ENCODE measurements at places on chromosomes 2 and 18.

- no peak for DNase-seq
Observed at GRCh38 chr2:28338046-28338817, 54.4 kb upstream of the FOSL2 start.

DNA sequence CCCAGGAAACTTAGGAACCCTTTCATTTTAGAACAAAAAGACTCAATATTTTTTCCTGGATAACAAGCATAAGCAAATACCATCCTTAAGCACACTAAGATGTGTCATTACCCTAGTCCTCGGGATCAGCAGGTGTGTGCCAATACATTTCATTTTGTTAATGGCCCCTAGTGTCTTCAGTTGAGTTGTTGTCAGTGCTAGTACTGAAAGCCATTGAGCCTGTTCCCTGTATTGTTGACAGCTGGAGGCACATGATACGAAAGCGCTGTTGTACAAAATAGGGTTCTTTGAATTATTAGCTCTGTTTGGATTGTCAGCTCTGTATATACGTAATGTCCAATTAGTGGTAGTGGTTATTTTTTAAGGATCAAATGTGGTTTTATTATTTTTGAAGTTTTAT, 29.5 kb downstream of the VAPA start:
- no peak for DNase-seq

DNA sequence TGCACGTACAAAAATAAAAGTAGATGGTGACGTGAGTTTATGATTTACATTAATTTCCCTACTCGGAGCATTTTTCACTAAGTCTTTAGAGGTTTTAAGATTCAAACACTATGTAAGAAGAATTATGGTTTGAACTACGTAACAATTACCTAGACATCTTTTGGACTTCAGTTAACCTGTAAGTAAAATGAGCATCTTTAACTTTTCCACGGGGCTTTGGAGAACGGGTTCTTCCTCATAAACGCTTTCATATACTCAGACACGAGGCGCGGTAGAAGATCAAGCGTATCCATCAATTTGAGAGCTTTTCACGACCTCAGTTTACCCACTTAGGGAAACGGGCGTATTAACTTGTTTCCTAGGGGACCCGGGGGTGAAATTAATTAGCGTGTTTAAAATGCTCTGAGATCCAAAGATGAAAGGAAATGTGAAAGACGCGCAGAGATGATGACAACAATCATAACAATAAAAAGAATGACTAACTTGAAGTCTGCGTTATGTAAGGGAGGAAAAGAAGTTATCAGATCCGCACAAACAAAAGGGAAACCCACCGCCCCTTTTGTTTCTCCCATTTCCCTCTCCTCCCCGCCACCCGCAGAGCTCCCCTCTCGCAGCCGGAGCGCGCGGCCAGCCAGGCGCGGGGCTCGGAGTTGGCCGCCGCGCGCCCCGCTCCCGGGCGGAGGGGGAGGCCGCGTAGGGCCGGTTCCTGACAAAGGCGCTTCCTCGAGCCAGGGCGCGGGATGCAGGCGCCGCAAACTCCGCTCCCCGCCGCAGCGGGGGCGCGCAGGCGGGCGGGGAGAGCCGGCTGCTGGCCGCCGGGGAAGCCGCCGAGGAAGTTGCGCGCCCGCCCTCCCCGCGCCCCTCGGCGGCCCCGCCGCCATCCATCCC, 807 bp downstream of the PELI1 start:
- peak; percentile 62 for DNase-seq

DNA sequence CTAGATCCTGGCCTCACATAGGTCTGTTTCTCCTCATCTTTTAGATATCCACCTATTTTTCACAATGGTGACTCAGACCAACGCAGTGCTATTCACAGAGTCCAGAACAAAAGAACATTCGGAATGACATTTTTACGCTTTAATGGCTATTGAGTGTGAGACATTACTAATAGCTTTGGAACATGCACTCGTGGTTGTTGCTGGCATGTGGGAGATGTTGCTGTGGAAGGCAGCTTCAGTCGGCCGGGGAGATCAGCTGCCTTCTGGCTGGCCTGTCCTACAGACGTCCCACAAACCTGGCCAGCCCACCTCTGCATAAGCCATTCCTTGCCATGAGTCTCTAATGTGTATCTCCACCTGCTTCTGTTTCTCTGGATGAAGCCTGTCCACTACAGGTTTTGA, 3.4 kb downstream of the MBP start:
- no peak for DNase-seq

DNA sequence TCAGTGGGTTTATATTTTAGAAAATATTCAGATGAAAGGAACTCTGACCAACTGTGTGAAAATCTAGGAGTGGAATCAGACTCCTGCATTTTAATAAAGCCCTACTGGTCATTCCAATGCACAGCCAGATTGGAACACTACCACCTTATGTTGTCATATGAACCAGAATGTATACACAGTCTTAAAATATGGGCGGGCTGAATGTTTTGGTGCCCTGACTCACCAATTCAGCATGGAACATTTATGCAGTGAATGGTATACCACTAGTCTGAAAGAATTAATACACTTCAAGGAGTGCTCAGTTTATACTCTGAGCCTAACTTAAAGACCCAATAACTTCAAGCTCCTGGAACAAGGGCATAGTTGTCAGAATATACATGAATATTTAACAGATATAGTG, 280.9 kb upstream of the TCF4 start:
- no peak for DNase-seq

- DNase-seq, result no peak
Observed at GRCh38 chr18:1227025-1227424, 322.4 kb downstream of the ADCYAP1 start.

DNA sequence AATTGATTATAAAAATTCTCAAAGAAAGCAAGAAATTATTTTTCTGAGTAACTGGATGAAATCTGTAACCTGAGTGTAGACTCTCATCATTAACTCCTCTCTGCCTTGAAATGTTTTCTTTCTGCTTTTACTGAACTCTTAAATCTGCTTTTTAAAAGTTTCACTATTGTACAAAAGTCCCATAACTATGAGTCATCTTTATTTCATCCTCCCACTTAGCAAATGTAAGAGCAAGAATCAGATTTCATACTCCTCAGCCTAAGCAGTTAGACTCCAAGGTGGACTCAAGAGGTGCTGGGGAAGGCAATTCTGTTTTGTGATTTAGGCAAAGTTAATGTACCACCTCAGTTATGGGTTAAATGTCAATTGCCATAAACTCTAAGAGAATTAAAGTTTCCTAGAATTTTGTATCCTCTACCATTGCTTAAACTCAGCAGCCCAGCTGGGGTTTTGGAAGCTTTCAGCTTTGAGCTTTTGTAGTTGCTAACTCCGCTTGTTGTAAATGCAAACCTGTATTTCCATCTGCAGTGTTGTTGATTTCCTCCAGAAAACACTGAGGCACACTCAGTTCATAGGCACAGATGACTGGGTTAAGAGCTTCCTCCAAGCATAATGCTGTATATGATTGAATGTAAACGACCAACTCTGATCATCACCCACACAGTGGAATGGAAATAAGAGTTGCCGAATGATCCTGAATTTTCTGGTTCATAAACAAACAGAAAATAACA, 268.8 kb downstream of the ARHGAP15 start:
- no peak for DNase-seq
